ENCODE measurements at places on chromosomes 11 and 22.

DNA sequence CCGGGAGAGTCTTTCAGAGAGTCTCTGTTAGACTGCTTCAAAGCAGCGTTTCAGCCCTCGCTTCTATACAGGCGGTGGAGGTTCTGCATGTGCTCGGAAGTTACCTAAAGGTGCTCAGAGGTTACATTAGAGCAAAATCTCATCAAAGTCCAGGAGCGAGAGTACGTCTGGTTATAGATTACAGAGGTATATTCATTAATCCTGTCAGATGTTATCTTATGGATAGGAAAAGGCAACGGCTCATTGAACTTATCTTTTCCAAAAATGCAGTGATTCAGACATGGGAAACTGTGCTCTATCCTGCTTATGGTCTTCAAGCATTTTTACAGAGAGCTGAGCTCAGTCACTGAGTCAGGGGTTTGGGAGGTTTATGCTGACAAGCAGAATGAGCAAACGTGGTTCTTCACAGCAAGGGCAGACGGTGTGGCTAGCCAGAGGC lies 9.1 kb upstream of the ZBED5 start:
- no peak for DNase-seq

- no peak for DNase-seq
These were observed 816.8 kb downstream of the BRD1 start for GRCh38 chr22:49010901-49011300.

- no peak for DNase-seq
These were observed 946.2 kb downstream of the LRRC4C start for GRCh38 chr11:40513281-40513680.

GRCh38 chr11:22626573-22627239 lies 1.1 kb upstream of the FANCF start:
- no peak for DNase-seq

DNA sequence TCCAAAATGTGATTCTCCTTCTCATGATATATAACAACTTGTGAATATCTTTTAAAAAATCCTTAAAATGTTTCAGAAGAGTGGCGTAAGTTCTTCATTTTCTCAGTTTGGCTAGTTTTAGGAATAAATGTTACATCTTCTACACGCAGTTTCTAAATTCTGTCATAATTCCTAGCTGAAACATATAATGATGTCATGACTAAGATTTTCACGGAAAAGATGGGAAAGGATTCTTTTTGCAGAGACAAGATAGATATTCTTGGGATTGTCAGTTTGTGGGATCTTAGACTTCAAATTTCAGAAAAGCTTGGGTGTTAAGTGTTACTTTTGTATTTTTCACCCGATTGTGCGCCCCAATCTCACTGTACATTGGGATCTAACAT lies 1.7 kb downstream of the EED start:
- DNase-seq, result no peak

- no peak for DNase-seq
These were observed 328.3 kb upstream of the NARS2 start for GRCh38 chr11:78902771-78903507.

GRCh38 chr11:126655807-126656128 lies 300.3 kb downstream of the ST3GAL4 start:
- no peak for DNase-seq

DNA sequence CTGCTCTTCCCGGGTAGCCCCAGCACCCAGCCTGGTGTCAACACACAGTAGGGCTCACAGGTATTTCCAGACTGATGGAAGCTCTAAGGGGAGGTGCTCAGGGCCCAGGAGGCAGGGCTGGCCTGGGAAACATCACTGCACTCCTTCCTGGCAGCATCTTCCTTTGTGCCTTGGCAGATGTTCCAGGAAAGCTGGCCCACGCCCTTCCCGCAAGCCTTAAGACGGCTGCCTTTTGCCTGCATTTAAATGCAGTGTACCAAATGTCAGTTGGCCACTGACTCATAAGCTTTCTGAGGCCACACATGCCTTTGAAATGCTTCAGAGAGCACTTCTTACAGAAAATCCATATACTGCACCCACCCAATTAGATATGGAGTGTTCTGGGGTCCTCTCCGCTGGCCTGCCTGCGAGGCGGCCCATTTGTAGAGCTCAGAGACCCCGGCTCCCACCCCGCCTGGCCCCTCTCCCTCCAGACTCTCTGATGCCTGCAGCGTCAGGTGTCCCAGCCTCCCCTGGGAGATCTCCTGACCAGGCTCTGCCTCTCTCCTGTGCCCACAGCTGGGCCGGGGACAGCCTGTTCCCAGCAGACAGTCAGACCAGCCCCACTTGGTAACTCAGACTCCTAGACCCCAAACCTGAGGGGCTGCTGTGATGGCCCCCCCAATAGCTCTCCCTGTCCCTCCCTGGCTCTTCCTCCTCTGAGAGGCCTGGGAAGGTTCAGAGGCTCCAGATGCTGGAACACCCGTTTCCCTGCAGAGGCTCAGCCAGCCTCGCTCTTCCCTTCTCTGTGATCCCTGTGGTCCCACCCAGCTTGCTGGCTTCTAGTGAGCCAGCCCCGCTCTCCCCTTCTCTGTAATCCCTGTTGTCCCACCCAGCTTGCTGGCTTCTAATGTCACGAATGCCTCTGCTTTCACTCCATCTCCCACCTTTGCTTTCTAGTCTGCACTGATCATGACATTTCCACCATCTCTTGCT lies 47.6 kb upstream of the THY1 start:
- DNase-seq, result no peak

DNA sequence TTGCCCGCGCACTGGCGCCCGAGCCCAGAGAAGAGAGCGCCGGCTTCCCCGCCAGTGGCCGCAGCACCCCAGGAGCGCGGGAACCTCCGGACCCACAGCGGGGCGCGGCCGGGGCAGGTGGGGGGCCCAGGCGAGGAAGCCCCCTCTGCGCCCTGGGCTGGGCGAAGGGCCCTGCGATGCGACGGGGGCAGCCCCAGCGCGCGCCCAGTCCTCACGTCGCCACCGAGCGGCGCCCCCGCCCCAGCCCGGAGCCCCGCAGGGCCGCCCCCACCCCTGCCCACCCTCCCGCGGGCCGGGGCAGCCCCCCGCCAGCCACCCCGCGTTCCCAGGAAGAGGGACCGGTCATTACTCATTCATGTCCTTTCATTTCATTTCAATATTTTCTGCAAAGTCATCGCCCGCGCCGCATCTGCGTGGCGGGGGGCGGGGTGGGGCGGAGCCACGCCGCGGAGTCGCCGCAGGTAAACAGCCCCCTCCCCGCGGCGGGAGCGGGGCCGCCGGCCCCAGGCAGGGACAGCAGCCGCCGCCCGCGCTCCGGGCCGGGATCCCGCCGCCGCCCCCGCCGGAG lies 673 bp upstream of the PANX2 start:
- no peak for DNase-seq

DNA sequence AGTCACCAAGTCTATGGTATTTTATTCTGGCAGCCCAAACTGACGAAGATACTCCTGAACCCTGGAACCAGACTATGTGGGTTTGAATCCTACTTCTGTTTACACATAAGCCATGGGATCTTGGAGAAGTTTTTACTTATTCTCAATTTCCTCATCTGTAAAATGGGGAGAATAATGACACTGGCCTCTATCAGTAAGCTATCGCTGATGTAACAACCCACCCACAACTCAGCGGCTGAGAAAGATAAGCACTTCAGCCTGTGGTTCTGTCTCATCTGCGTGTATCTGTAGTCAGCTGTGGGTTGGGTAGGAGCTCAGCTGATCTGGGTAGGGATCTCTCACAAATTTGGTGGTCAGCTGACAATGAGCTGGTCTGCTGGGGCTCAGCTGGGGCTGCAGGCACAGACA lies 68.0 kb upstream of the ALX4 start:
- no peak for DNase-seq

DNA sequence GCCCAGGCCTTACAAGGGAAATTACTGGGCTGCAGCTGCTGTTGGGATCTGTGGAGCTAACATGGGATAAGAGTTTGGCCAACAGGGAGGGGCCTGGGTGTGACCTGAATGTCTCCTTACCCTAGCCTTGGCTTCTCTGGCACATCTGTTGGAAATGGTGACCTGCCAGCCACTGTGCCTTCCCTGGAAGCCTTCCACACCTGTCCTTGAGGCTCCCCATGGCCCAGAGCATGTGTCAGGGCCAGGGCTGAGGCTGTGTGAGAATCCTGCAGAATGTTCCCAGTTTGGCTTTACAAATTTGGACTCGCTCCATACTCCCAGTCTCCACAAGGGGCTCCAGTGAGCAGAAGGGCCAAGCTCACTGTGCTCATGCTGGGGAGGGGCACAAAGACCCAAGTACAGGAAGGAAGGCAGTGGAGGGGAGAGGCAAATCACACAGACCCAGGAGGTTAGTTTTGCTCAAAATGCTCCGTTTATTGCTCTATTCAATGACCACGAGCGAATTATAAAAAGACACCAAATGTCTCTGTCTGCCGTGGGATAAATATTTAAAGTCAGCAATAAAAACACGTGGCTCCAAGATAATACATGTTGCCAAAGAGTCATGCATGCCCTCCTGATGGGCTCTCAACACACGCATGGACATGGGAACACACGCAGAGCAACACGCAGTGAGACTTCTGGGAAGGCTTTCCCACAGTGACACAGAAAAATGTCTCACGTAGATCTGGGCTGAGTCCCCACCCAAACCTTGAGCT lies 1.7 kb upstream of the IGSF22 start:
- no peak for DNase-seq

- no peak for DNase-seq
These were observed 230.0 kb downstream of the CTTN start for GRCh38 chr11:70628176-70628854.

- no peak for DNase-seq
These were observed 116.4 kb downstream of the STIM1 start for GRCh38 chr11:3971756-3972404.

DNA sequence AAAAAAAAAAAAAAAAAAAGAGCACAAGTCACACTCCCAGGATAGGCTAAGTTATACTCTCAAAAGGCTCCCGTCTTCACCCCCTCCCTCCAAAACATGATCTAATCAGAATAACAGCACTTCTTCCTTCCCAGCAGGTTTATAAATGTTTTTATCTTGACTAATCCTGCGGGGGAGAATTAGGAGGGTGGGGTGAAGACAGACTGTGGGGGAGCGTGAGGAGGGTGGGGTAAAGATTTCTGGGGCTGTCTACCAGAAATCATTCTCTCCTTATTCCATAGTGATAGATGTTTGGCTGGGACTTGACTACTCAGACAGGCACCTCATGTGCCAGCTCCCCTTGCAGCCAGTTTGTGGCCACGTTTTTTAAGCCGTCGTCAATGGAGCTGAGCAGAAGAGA lies 17.0 kb downstream of the KCNE3 start:
- DNase-seq, result no peak

- DNase-seq, result no peak
These were observed 259.5 kb downstream of the BRD1 start for GRCh38 chr22:49567899-49568750.

GRCh38 chr22:25712661-25713400 lies 29.2 kb upstream of the MYO18B start:
- no peak for DNase-seq

DNA sequence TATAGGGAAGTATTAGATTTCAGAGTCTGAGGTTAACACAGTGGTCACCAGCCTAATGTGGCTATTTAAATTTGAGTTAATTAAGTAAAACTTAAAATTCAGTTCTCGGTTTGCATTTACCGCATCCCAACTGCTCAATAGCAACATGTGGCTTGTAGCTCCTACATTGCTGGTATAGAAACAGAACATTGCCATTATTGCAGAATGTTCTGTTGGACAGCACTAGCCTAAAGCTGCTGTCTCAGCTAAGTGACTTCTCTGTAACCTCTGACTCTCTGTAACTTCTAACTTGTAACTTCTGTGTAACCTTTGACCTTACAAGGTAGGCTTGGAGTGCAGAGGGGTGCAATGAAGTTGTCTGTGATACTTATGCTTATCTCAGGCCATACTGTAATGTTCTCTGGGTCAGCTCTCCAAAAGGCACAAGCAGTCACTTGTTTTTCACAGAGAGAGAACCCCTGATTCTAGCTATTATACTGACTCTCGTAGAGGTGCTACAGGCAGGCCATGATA lies 78.7 kb downstream of the ZNRF3 start:
- DNase-seq, result no peak
